ENCODE measurements at places on chromosomes 7 and 10.

- DNase-seq, result no peak
Measured at GRCh38 chr10:118112543-118113125, 65.9 kb upstream of the RAB11FIP2 start.

DNA sequence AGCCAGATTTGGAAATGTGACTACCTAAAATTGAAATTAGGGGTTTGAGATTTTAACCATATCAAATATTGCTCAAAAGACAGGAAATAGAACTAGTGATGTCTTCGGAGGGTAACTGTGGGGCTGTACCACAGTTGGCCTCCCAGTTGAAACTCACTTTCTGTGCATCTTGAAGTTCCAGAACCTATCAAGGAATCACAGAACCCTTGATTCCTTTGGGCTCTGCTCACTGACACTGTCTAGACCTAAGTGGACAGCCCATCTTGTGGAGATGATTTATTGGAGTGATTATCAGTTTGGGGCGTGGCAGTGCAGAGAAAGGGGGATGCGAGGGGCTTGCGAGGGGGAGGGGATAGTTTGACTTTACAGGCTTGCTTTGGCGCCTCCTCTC is 134.2 kb upstream of the GJD4 start:
- DNase-seq, result no peak

DNA sequence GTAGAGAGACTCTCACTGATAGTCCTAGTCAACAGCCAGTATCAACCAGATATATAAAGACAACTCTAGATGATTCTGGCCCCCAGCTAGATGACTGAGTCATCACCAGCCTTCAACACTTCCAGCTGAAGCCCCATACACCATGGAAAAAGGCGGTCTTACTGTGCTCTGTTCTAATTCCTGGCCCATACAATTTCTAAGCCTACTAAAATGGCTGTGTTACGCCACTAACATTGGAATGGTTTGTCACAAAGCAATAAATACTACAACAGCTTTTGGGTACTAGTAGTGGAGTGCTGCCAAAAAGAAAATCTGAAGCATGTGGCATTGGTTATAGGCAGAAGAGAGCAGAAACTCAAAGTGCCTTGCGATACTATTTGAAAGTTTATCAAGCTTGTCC is 13.0 kb upstream of the TES start:
- peak; percentile 76 for DNase-seq

DNA sequence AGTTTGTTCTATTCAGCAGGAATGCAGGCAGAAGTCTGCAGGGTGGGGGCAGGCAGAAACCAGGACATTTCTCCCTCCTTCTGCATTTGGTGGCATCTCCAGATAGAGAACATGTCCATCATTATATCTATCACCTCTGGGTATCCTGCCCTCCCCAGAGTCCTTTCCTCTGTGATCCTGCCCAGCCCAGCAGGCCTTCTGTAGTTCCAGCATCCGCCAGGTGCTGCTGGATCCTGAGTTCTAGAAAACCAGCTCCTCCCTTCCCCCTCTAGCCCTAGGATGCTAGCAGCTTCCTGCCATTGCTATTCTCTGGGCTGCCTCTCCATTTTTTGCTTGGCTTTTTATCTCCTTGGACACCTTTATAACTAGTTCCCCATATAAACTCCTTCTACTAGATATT is 180.3 kb downstream of the KCNMA1 start:
- no peak for DNase-seq

- peak; percentile 95 for DNase-seq
Measured at GRCh38 chr10:6721480-6721879, 141.4 kb upstream of the PRKCQ start.

DNA sequence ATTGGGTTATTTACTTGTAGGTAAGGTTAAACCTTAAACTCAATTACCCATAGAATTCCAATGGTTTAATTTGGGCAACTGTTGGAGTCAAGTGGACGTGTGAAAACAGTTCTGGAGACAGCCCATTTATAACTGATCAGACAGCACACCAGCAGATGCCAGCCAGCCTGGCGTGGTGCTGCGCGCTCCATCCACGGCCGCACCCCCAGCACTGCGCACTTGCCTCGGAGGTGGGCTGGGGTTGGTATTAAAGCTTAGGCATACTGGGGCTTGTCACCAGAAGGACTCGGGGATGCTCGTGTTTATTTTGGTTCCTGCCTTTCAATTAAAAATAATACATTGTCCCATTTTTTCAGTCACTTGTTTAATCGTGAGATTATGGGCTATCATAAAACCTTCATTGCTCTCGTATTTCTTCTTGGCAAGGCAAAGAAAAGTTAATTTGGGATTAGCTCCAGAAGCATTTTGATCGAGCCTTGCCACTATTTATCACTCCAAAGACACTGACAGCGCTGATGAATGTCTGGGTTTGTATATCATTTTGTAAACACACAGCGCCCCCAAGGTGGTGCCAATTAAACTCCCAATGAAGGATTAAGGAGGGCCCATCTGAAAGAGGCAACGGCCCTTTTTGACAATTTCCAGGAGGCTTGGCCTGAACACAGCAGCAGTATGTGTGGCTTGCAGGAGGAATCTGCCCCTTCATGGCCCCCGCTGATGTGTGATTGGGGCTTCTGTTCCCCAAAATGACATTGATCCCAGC is 204.5 kb upstream of the CXCL12 start:
- no peak for DNase-seq

DNA sequence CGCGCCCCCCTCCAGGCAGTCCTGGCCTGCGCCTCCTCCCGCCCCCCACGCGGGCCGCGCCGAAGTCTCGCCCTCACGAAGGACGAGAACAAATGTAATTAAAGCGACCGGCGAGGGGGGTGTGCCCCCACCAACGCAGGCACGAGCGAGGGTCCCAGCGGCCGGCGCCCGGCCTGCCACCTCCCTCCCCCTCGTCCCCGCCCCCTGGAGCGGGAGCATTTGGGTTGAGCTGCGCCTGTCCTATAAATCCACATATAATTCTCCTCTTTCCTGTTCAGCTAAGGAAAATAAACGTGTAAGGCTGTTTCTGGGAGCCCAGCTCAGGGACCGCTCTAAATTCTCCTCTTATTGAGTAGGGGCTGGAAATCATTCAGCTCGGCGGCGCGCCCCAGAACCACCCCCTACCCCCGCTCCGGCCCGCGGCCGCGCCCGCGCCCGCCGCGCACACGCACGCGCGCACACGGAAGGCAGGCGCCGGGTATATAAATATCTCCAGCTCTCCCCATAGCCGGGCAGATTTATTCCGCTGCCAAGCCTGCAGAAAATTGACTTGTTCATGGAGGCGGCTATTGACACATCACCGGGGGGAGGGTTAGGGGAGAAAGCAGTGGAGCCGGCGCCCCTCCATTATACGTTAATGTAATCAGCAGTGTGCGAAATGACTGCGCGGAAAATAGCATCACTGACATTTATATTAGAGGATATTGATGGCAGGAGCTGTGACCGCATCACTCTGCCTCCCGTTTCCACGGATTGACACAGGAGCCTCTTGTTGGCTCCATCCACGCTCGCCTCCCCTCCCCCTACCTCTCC is 61.6 kb upstream of the BTRC start:
- no peak for DNase-seq

GRCh38 chr10:79166312-79166721 is 97.6 kb downstream of the ZMIZ1 start:
- DNase-seq, result no peak

DNA sequence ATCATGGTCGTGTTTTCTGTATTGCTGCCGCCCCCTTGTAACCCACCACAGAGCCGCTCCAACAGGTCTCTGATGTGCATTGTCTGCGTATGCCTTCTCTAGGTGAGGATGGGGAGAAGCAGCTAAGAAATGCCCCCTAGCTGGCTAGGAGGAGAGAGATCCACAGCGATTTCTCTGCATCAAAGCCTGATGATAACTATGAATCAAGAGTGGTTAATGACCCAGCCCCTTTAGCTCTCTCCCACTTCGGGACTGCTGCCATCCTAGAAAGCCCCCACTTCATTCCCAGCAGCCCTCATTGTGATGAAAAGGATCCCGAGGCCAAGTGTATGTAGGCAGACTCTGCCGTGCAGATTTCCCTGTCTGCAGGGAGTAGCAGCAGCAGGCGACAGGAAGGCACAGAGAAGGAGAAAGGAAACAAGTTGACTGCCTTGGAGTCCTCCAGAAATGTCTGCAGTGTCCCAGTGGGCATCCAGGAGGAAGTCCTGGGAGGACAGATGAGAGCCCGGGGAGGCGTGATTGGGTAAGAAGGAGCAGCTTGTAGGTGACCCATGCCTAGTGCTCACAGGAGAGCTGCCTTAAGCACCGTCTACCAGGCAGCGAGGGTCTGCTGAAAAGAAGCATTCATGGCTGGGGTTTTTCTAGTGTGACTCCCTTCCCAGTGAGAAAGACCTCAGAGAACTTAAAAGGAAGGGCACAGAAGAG is 2.9 kb downstream of the PLXNA4 start:
- no peak for DNase-seq

DNA sequence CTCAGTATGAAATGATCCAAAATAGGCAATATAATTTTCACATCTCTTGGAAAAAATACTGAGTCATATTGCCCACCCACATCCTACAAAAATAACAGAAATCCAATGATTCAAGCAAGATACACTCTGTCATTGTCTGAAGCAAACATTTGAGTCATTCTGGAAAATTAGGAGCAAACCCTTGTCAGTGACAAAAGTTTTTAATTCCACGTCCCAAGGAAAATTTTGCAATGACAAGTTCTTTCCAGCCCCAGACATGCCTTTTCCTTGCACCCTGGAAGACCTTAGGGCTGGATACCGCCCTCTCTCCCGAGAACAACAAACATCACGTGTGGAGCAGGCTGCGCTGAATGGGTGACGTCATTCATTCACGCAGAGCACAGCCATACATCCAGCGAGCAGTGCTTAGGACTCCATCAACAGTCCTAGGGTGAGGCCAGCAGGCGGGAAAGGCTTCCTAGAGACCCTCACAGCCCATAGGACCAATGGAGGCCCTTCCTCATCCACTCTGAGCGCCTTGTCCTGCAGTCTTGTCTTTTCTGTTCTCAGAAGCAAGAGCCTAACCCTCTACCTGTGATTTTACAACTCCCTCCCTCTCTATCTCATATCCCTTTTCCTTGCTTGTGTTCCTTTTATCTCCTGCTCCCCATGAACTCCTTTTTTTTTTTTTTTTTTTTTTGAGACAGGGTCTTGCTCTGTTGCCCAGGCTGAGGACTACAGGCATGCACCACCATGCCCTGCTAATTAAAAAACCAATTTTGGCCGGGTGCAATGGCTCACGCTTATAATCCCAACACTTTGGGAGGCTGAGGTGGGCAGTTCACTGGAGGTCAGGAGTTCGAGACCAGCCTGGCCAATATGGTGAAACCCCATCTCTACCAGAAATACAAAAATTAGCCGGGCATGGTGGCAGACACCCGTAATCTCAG is 23.5 kb upstream of the KDM7A start:
- DNase-seq, result peak; percentile 58

- DNase-seq, result no peak
Measured at GRCh38 chr10:5910323-5911100, 20.5 kb downstream of the FBH1 start.

Measured in AG08395 (cell line).